Skeletal muscle cell (primary cell): ENCODE measurements at places on chromosomes 6 and 20.

DNA sequence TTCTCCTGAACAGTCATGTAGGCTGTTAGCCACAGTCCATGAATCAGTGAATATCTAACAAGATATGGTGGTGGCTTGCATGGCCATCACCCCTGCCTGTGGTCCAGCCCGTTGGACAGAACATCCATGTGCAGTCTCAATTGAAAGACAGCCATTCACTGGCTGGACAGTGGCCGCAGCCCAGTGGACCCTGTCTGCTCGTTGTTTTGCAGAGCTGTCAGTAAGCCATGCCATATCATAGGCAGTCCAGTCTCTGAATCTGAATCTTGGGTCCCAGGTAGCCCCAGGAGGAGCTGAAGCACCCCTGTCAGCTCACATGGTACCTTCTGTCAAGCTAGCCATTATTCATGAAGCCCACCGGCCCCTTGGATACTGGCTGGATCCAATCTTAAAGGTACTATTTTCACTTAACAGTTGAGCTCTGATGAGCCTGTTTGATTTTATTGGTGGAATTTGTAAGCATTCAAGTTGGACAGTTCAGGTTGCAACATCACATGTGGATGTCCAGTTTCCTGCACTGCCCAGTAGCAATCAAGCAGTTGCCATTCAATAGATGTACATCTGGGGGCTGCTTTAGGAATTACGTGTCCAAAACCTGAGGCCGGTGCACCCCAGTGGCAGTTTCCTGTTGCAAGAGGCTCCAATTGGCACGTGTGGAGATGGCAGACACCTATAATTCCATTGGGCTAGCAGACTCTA, 37.8 kb downstream of the SERPINB1 start:
- DNase-seq: no peak

DNA sequence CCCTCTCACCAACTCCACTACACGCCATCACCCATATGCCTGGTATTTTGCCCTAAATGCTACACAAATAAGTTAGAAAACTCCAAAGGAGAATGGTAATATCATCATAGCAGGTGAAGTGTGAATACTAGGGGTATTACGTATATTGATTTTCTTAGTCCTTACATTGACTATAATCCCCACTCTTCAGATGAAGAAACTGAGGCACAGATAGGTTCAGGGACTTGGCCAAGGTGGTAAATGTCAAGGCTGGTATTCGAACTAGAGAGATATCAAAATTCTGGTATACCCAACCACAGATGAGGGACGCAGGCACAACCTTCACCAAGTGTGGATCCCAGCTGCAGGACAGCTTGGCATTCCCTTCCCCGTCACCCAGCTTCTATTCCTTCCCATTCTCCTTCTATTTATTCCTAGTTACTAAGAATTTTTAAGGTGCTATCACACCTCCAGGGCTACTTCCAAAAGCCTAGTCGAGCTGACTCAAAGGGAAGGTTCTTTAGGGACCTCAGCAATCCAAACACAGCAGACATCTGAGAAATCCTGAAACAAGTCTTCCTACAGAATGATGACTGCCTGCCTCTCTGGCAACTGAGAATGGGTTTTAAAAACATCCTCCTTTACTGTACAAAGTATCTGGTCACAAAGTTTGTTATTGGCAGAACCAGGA, 32.6 kb downstream of the ATXN1 start:
- no peak for DNase-seq

GRCh38 chr6:99402448-99402847, 8.5 kb upstream of the COQ3 start:
- DNase-seq: no peak

DNA sequence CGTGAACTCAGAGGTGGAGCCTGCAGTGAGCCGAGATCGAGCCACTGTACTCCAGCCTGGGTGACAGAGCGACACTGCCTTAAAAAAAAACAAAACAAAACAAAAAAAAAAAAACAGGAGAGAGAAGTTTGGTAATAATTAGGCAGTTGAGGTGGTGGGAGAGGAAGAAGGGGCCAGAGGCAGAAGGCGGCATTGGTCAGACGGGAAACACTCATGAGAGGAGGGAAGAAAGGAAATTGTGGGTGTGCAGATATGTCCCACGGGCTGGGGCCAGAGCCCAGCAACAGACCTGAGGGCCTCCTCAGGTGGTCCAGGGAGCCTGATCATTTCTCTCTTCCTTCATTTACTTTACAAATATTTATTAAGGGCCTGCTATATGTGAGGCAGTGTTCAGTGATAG, 20.0 kb downstream of the SULF2 start:
- DNase-seq: no peak
